ENCODE measurements at places on chromosomes 1 and 21.

DNA sequence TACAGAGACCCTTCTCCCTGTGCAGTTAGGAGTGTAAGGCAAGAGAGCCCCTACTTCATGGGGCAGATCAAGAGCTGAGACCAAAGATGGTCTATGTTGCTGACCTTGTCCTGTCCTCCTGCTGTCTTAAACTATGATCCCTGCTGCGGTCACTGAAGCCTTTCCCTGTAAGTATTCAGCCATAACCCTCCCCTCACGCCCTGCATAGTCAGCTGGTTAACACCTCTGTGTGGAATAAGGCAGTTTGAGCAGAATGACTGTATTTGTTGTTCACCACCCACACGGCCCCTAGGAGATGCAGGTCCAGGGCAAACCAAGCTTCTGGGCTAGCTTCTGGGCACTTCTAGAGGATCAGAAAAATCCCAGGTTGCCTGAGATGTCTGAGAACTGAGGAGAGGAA is 356 bp downstream of the TSPAN1 start:
- no peak for DNase-seq

- no peak for DNase-seq
Observed at GRCh38 chr1:200426196-200426595, 16.4 kb upstream of the ZNF281 start.

DNA sequence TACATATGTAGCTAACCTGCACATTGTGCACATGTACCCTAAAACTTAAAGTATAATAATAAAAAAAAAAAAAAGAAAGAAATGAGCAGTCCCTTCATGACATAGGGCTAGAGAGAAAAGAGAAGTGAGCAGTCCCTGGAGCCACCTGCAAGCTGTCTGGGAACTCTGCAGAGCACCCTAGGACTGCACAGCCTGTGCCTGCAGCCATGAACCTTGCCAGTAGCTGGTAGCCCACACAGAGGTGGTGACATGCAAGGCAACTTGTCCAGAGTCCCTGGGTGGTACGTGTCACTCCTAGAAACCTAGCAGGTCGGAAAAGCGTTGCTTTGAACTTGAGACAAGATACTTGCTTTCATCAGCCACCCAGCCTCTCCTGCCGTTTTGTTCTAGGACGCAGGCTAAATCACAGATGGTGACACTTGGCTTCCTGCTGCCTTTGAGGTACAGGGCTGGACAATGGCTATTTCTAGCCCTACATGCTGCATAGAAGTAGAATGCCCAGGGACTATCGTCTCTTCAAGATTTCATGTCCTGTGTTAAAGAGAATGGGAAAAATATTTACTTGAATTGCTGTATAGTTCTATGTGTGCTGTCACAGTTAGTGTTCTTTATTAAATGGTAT is 260.9 kb downstream of the LTN1 start:
- DNase-seq, result no peak

DNA sequence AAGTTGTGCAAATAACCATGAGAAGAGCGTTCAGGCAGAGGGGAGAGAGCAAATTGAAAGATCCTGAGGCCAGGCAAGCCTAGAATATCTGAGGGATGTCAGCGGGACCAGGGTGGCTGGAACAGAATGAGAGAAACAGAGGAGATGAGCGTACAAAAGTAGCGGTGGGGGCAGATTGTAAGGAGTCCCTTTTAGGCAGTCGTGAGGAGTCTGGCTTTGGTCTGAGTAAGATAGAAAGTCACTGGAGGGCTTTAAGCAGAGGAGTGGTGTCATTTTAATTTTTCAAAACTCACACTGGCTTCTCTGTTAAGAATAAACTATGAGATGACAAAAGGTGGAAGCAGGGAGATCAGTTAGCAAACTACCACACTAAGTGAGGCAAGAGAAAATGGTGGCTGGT is 24.2 kb downstream of the ATP5PF start:
- no peak for DNase-seq

- DNase-seq, result no peak
Observed at GRCh38 chr1:207752456-207752998, 673 bp downstream of the CD46 start.

DNA sequence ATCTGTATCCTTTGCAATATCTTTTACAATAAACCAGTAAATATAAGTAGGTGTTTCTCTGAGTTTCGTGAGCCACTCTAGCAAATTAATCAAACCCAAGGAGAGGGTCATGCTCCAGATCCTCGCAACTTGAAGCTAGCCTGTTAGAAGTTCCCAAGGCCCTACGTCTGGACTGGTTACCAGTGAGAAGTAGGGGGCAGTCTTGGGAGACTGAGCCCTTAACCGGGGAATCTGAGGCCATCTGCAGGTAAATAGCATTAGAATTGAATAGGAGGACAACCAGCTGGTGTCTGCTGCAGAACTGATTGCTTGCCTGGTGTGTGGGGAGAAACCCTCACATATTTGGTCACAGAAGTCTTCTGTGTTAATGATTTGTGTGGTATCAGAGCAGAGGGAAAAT is 190.5 kb downstream of the RYR2 start:
- DNase-seq, result no peak

DNA sequence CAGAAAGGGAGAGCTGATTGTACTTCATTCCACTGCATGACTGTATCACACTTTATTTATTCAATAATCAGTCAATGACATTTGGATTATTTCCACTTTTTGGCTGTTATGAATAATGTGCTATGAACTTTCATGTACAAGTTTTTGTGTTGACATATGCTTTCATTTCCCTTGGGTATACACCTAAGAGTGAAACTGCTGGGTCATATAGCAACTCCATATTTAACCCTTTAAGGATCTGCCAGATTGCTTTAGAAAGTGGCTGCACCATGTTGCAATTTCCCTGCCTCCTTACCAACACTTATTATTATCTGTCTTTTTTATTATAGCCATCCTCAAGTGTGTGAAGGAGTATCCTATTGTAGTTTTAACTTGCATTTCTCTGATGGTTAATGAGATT is 108.8 kb upstream of the KCNK1 start:
- no peak for DNase-seq

DNA sequence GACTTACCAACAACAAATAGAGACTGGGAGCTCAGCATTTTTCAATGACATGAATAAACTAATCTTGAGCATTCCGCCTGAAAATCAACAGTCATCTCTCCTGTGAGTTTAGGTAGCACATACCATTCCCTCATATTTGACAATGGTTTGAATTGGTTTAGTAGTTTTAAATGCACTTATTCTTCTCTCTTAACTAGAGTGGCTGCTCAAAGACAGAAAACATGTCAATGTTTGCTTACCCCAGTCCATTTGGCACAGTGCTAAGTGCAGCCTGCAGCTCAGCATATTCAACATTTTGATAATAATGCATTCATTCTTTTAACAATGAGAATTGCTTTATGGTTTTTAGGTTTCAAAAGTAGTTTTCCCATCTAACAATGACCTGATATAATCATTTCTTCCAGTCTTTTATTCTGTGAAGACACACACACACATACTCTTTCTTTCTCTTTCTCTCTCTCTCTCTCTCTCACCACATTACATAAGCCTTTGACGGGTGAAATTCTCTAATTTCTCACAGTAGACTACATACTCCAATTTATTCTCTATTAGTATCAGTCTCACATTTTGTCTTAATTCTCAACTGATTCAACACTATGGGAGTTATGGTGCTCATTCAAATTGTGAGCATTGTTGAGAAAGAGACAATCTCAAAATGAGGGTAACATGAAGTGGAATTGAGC is 432.3 kb downstream of the LRRIQ3 start:
- no peak for DNase-seq

DNA sequence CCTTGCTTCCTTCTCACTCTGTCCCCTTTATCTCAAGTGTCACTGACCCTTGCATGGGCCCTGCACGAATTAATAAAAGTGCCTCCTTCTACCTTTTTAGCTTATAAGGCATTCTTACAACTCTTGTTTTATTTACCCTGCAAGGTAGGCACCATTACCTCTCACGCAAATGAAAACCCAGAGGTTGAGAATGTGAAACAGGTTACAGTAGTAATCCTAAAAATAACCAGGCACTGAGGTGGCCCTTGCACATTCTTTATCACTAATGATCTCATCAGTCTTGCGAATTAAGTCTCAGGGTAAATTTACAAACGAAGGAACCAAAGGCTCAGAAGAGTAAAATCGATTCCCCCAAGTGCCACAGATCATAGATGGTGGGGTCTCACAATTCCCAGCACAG is 3.7 kb downstream of the GLIS1 start:
- DNase-seq, result no peak

DNA sequence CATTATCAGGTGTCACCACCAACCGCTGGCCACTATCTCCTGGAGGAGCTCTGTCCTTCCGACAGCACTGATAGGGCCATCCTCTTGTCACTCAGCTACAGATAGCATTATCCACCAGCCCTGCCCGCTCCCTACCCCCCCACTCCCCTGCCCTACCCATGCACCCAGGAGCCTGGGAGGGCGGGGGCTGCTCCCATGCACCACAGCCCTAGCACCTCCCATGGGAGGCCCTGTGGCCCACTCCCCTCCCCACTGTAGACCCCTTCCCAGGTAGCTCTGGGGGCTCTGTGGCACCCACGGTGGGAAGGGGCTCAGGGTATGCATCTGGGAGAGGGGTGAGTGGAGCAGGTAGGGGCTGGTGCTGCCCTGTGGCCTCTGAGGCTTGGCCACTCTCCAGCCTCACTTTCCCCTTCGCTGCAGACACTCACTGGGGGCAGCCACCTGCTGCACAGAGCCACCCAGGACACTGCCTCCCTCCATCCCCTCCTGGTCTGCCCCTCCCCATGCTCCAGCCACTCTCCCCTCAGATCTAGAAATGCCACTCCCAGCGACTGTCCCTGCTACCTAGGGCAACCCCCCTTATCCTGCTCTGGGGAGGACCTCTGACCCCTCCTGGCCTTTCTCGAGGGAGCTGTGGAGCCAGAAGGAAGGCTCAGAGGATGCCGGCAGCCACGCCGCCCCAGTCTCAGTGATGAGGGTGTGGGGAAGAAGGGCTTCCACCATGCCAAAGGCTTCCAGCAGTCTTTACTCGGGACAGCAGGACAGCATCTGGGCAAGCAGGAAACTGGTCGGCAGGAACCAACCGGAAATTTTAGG is 58.5 kb downstream of the WNT9A start:
- no peak for DNase-seq

GRCh38 chr21:46065914-46066551 is 31.9 kb upstream of the COL6A2 start:
- DNase-seq, result no peak

- DNase-seq, result no peak
Observed at GRCh38 chr1:93707956-93708355, 26.3 kb upstream of the BCAR3 start.

DNA sequence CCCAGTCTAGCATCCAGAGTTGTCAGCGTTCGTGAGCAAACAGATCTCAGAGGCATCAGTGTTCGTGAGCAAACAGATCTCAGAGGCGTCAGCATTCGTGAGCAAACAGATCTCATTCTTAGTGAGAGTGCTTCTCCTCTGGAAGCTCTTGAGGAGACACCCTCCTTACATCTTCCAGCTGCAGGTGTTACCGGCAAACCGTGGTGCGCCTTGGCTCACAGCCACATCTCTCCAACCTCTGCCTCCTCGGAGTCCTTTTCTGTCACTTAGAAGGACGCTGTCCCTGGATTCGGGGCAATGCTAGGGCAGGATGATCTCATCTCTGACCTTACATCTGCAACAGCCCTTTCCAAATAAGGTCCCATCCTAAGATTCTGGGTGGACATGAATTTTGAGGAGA is 14.6 kb upstream of the UMODL1 start:
- DNase-seq, result no peak

GRCh38 chr1:76959556-76959955 is 92.3 kb downstream of the ST6GALNAC5 start:
- no peak for DNase-seq

- DNase-seq, result peak; percentile 13
Observed at GRCh38 chr1:202861420-202862132, 27.4 kb downstream of the RABIF start.

DNA sequence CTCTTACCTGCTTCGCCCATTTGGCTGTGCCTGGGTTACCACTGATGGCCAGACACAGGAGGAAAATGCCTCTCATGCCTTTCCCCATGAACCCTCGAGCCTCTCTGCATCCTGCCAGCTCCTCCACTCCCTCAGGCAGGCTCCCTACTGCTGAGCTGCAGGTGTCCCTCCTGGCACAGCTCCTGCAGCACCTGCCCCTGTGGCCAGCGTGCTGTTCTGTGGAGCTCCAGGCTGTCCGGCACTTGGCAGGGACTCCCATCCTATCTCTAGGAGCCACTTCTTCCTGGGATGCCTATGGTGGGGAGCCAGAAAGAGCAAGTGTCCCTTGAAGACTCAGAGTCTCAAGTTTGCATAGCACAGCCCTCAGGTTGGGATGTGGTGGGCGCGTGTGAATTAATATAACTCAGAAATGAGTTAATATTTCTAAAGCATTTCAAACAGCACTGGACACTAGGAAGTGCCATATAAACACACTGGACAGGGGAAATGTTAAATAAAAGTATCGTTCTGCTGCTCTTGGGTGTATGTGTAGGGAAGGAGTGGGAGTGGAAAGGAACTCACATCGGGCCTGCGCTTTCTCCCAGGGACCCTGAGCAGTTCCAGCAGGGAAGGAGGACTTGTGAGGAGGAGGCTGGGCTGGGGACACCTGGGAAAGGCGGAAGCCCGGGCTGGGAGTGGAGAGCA is 2.7 kb downstream of the LRRC71 start:
- DNase-seq, result no peak

DNA sequence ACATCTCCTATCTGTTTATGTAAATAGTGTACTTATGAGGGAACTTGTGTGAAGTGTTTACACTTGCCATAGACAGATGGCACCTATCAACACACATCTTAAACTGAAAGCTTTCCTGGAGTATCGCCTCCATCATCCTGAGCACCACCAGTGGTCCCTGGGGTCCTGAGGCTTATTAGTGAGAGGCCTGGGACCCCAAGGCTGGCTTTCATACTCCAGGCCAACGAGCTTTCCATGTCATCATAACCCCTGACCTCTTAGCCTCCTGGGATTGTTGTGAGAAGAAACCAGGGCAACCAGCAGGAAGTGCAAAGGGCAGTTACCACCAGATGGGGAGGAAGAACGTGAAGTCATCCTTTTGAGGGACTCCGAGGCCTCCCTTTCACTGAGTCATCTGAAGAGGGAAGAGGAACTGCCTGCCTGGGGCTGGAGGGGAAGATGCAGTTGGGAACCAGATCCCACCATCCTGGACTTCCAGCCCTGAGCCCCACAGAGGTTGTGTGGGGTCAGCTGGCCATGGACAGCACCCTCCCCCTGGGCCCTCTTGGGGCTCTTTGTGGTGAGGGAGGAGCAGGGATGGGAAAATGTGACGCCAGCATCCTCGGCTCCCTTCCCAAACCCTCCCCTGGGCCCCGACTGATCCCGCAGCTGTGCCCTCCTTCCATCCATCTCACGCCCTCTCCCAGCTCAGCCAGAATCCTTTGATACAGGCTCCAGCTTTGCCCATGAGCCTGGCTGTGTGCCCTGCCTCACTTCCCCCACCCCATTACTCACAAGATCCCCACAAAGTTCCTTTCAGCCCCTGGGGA is 5.8 kb downstream of the INKA2 start:
- no peak for DNase-seq

- no peak for DNase-seq
Observed at GRCh38 chr1:81950037-81950436, 149.3 kb downstream of the ADGRL2 start.

All from T-helper 9 cell (primary cell).